NCI-H69 (cell line): ENCODE measurements at places on chromosomes 16 and 17.

- DNase-seq, result no peak
These were observed 7.6 kb downstream of the ITGA2B start for GRCh38 chr17:44381810-44382305.

DNA sequence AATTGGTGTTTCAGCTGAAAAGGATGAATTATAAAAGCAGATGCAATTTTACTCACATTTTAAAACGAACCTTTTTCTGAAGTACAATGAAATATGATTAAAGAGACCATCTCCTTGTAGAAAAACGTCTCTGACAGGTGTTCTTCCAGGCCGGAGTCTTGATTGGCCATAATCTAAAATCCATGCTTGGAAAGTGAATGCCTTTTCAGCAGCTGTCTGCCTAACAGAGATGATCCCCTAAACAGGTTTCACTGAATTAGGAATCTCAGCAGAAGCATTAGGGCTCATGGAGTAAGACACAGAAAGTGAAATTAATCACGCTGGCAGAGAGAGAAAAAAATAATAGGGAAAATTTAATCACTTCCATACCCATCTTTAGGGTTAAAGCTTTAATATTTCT is 39.3 kb upstream of the IRX5 start:
- DNase-seq, result no peak

- DNase-seq, result no peak
These were observed 4.3 kb upstream of the NTN1 start for GRCh38 chr17:9016941-9017552.

GRCh38 chr16:35713762-35714650 is 2254.6 kb downstream of the TP53TG3F start:
- no peak for DNase-seq

DNA sequence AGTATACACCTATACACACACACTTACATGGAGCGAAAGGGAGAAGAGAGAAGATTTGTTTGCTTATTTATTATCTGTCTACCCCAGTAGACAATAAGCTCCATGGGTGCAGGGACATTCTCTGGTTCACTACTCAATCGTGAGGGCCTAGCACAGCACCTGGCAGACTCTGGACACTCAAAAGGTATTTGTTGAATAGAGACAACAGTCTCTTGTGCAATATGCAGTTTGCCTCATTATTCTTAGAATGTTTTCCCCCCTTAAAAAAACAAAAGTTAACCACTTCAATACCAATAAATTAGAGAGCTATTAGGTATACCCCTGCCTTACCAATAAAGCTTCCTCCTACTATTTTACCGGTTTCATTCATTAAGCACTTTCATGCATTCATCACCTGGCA is 2.0 kb downstream of the AKAP10 start:
- DNase-seq, result no peak

GRCh38 chr17:31574458-31574857 is 183.0 kb downstream of the RAB11FIP4 start:
- no peak for DNase-seq

DNA sequence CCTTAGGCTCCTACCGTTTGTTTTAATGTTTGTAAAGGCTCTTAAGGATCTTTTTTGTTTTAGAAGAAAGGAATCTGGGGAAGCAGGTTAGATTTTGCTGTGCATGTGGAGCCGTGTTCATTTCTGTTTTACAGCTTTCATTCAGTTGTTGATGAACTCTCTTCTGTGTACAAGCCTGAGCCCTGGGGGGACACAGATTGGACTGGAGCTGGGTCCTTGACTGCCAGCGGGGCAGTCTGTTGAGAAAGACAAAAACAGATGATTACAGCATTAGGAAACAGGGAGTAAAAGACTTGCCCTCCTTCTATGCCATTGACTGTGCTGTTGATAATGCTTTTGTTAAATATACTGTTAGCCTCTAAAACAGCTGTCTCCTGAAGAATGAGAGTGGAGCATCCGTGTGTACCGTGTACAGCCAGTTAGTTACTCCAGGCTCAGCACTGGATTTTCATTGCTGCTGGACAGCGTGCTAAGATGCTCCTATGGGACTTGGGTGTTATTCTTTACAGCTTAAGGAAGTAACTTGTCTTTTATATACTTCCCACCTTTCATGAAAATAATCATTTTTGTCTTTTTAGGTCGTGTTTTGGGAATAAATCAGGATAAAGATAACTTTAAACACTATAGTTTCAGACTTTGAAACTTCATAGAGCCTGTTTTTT is 3.2 kb downstream of the MAP1LC3B start:
- no peak for DNase-seq

GRCh38 chr17:36598951-36599401 is 2.4 kb upstream of the MRM1 start:
- no peak for DNase-seq

- peak; percentile 48 for DNase-seq
These were observed 4.4 kb upstream of the SOX8 start for GRCh38 chr16:977081-977701.

DNA sequence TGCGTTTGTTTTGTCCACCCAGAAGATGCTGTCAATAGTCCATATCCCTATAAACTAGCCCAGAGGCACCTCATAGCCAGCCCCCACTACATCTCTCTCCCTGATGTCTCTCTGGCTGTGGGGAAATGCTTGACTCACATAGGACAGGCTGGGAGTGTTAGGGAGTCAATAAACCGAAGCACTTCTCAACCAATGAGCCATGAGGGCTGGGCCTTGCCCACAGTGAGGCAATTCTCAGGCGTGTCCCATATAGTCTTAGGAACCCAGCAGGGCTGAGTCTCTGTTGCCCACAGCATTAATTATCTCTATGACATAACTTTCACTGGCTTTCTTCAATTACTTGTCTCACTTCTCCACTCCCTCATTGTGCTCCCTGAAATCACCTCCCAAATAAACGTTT is 387.3 kb upstream of the CDH11 start:
- no peak for DNase-seq

DNA sequence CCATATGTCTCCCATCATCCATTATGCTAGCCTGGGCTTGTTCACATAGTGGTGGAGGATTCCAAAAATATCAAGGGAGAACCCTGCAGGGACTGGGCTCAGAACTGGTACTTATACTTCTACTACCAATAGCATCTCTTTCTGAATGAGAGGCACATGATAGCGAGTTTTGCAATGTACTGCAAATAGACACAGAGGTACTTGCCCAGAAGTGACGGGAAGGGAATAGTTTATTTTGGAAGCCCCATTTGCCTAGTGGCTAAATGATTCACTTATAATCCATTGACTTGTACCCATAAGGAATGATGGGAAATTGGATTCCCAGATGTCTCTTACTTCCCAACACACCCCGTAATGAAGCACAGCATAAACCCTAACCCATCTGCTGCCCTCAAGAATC is 124.8 kb upstream of the ERCC4 start:
- DNase-seq, result peak; percentile 6

DNA sequence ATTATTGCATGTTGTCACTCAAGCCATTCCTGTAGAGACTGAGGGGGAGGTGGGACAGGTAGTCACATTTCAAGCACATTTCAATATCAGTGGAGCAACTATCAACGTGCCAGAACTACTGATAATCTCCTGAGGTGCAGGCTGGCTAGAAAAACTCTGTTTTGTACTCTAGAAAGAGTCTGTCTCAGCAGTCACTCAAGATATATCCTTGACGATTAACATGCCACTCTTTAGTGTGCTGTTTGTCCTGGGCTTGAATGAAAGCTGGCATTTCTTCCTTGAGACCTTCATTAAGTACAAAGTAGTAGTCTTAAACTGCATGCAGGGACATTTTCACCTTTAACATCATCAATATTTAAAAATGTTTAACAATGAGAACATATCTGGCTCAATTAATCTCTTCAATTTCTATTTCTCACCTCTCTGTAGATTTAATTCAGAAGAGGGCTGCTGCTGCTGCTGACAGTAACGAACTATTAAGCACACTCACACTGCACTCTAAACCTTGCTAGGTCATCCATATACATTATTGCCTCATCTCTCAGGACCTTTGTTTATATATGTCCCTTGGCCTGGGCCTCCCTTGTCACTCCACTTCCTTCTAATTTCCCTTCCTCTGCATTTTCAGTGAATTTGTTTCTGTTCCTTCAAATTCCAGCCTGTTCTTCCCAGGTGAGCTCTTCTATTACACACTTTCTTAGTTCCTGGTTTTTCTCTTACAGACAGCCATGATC is 412.0 kb downstream of the HAPSTR1 start:
- peak; percentile 5 for DNase-seq
